ENCODE measurements at places on chromosomes 12 and 14.
A peak's percentile ranks its signal among the peaks of the same experiment; 100 is the strongest.

- no peak for DNase-seq
Measured at GRCh38 chr14:99267381-99267780, 4.6 kb downstream of the BCL11B start.

DNA sequence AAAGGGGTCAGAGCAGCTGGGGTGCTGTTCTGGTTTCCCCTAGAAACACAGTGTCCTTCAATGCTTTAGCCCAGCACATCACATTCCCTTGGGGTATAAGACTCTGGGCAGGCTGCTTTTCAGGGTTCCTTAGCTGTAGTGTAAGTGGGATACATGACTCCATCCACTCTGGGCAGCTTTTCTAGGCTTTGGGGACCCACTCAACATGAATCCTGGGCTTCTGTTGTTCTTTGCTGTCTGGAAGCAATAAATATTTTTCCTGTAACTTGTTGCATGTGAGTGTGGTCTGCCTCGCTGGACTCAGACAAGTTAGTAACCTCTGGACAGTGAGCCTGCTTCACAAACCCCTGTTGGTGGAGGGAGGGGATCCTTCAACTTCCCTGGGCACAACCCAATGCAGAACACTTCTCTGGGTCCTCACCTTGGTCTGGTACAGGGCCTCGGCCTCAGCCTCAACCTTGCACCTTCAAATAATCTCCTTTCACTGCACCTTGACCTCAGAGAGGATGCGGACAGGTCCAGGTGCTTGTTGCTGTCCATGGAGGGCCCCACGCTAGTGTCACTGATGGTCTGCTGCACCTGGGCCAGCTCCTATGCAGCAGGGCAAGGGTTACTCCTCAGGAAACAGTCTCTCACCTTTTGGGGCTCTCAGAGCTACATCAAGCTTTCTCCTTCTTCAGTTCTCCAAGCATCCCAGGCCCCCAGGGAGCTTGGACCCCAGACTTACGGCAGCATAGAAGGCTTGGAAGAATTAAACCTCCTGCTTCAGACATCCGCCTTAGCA is 13.5 kb upstream of the KRT73 start:
- no peak for DNase-seq

- DNase-seq, result no peak
Measured at GRCh38 chr14:60250257-60251035, 1.4 kb downstream of the PPM1A start.

DNA sequence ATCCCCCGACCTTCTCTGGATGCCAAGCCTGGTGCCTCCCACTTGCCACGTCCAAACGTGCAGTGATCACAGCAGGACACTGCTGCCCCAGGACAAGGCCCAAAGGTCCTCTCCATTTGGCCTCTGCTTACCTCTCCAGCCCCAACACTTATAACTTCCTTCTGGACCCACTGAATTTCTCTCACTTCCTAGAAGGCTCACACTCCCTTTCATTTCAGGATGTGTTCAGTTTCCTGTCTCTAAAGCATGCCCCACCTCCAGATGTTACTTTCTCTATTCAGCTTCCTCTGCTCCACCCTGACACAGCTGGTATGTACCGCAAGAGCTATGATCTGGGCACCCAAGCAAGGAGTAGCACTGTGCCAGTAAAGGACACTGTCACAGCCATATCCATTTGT is 33.0 kb downstream of the CDKL1 start:
- no peak for DNase-seq

DNA sequence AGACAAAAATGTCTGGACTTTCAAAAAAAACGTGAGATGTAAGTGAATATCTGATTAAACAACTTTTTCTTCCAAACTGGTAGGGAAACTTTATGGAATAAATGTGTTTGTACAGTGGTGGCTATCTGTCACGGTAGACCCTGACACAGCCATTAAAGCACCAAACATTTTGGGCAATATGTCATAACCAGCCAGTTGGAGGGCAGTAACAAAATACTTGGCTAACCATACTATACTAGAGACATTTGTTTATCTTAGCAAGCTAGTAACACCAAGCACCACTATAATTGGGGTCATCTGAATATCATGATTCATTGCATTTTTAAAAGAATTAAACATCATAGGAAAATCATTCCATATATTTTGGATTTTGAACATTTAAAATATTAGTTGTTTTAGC is 6.0 kb upstream of the MYF6 start:
- no peak for DNase-seq

DNA sequence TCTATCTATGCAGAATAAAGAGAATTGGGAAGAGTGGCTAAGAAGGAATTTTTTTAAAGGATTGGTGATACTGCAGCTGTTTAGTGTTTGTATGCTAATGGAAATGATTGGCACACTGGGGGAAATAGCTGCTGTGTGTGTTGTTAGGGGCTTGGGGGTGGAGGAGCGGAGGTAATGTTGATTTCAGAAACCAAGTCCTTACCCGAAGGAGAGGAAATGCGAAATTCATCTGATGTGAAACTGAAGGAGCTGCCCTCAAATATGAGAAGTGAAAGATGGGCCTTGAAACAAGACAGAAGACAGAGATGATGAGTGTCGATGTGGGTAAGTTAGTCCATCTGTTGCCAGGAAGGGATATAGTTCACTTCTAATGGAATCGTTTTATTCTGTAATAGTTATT is 21.2 kb upstream of the RNASE12 start:
- DNase-seq, result no peak

- no peak for DNase-seq
Measured at GRCh38 chr14:65438266-65438933, 25.9 kb downstream of the FUT8 start.

DNA sequence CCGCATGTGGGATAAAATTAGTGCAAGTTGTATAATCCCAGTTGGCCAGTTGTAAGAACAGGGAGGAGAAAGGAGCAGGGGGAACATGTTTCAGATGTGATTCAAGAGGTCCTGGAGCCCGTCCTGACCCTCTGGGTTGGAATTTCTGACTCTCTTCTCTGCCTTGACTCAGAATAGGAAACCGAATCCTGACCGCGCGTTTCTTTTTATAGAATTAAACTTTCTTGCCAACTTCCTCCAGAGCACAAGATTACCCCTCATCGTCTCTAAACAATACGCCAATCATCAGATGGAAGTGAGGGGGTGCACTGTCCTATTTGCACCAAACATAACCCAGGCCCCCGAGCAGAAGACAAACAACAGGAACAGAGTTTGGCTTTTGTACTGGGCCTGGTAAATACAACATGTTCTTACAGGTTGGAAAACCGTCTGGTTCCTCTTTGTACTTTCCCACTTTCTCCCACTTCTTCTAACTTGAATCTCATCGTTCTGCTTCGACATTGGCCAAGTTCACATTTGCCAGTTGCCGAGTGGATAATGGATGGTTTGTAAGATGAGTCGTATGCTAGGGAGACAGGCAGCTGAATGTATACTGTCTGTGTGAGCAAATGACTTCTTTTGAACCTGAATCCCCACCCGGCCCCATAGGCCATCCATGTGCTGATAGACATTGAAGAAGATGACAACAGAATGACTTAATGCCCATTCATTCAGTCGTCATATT is 42.6 kb upstream of the MED13L start:
- DNase-seq, result no peak

DNA sequence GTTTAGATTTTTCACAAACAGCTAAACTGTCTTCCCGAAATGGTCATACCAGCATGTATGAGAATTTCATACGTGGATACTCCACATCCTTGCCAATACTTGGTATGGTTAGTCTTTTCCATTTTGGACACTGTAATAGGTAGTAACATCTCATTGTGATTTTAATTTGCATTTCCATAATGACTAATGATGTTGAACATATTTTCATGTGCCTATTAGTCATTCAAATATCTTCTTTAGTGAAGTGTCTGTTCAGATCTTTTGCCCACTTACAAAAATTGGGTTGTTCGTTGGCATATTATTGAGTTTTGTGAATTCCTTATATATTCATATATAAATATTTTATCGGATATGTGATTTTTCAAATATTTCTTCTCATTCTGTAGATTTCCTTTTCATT is 78.0 kb upstream of the GNG2 start:
- no peak for DNase-seq

DNA sequence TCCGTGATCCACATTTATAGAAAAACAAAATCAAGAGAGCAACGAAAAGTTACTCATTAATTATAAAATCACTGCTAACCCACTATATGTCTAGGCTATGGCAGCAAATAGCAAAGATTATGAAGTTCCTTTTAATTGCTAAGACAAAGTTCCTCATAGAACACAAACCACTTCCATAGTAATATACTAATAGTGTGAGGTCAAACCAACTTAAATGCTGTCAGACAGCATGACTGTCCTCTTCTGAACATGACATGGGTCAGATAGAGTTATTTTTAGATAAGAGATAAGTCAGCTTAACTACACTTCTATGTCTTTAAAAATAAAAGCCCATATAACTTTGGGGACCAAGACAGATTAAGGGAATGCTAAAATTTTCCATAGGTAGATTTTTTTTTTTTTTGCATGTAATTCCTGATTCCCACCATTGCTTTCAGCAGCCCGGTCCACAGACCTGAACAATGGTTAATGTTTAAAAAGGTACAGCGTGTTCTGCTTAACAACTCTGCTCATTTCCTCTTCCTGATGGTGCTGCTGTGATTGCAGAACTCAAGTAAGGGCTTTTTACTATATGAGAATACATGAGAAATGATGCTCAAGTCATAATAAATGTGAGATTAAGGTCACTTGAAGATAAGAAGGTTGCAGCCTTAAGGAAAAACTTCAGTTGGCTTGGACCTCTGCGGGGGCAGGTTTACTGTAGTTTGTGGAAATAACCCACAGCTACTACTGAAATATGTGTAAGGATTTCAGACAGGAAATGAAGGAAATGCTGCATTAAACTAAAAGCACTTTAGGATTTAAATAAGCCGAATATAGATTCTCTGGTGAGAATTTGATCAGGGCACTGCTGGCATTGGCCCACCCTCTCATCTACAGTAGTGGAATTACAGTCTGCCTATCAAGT is 37.7 kb upstream of the DUSP6 start:
- no peak for DNase-seq

DNA sequence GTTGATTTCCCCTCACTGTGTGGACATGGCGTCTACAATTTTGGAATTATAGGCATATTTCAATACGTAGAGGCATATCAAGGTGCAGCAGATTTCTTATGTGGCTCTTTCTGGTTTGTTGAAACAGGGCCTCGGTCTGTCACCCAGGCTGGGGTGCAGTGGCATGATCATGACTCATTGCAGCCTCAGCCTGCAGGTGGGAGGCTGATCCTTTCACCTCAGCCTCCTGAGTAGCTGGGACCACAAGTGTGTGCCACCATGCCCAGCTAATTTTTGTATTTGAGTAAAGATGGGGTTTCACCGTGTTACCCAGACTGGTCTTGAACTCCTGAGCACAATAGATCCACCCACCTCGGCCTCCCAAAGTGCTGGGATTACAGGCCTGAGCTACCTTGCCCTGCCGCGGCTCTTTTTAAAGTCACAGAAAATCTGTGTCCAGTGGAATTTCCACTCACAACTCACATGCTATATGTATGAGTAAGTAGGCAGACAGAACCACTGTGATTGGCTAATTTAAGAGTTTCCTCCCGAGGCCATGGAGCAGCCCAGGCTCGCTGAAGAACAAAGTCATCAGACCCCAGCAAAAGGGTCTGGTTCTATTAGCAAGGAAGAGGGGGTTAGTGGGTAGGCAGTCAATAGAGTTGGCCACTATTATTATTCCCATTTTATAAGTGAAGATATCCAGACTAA is 9.1 kb downstream of the GNG2 start:
- DNase-seq, result no peak

- DNase-seq, result no peak
Measured at GRCh38 chr14:54338696-54339317, 58.0 kb upstream of the CDKN3 start.

- DNase-seq, result no peak
Measured at GRCh38 chr14:54702014-54702491, 135.1 kb downstream of the SAMD4A start.

DNA sequence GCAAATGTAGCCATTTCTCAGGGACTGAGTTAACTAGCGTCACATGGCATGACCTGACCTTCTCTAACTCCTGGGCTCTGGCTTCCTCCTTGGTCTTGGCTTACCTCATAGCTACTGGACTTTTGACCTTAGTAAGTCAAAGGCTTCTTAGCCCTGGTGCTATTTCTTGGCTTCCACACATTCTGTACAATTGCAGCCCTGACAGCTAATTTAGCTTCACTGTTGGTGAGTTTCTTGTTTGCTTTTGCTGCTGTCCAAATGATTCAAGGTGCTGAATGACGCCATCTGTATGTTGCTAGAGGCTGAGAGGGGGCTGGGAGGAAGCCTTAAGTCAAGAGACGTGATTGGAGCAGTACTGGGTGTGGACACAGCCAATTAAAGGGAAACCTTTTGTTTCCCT is 202.7 kb downstream of the PRKD1 start:
- DNase-seq, result no peak

GRCh38 chr12:94597268-94597667 is 53.1 kb downstream of the TMCC3 start:
- no peak for DNase-seq

- DNase-seq, result no peak
Measured at GRCh38 chr12:111417784-111418593, 12.3 kb downstream of the SH2B3 start.

- no peak for DNase-seq
Measured at GRCh38 chr12:47988073-47989022, 15.9 kb downstream of the COL2A1 start.

- DNase-seq, result no peak
Measured at GRCh38 chr12:14901228-14901562, 15.5 kb upstream of the MGP start.

DNA sequence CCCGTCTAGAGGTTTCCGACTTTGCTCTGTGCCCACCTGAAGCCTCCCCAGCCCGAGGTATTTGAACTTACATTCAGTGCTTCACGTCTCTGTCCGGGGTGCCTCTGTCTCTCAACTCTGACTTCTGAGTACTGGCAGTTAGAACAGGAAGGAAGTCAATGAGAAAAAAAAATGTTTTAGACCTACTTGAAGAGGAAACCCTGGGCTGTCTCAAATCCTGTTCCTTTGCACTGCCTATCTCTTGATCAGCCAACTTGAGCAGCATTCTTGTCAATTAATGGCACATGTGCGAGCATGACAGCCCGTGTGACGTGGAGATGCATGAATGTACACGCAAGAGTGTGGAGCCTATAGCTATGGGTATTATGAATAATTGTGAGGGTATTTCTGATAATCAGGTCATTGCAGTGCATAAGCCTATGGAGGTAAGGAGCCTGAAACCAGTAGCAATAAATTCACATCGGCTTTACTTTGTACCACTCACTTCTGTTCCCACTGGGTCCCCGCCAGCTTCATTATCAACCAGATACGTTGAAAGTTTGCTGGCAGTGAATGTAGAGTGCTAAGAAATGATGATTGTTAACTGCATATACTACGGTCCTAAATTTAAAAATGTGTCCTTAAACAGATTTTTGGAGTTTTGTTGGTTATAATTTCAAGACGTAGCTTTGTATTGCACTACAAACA is at the start of gene ARHGDIB:
Gene ARHGDIB (minus strand): TSS at position 136 of the 687 bp plus-strand sequence. CDS start 10,889 bp downstream, outside the sequence.
- no peak for DNase-seq

- DNase-seq, result peak; percentile 10
Measured at GRCh38 chr14:67704484-67705089, 2.9 kb downstream of the RDH12 start.

- no peak for DNase-seq
Measured at GRCh38 chr12:88856201-88856600, 275.9 kb upstream of the KITLG start.
